ENCODE measurements at places on chromosomes 5 and 9.

DNA sequence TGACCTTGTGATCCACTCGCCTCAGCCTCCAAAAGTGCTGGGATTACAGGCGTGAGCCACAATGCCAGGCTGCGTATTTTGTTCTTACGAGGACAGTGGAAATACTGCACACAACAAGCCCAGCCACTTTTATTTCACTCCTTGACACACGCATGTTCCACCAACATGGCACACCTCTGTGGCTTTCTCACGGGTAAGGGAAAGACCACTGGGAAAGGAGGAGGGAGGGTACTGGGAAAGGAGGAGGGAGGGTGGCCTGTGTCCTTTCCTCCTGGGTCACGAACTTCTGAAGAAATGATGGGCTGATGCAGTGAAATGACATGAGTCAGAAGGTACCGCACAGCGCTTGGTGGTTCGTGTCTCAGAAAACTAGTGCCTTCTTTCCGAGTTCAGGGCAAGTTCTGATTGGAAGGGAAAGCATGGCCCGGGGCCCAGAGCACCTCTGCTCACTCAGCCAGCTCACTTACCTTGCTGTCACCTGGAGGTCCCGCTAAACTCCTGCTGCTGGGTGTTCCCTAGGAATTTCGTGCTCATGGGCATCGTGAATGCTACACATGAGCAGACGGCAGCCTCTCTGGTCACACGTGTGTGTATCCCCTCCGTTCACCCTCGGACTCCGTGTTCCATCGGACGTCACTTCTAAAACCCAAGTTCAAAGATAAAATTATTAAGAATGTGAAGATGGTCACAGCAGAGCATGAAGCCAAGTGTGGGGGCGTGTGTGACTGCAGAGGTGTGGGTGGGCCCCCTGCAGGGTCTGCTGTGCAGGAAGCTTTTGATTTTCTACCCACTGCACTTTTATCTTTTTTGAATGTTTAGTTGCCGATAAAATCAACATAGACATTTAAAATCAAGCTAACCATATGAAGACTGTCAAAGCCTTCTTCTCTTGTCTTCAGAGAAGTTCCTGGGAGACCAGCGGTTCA, 42.9 kb downstream of the LAMC3 start:
- no peak for DNase-seq

DNA sequence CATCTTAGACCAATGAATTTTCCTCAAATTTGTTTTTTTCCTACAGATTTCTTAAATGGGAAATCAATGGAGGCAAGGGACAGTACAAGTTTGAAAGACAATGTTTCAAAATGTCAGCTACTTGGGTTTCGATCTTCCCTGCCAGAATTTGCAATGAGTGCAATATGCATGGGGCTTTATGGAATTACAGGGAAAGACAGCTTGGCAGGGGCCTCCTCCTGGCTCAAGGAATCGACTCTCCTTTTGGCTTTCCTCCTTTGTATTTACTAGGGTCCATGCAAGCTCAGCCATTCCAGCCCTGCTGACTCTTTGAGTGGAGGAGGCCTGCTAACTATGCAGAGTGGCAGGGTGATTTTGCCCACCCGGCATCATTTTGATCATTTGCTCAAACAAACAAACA, 63.2 kb downstream of the MED27 start:
- DNase-seq, result no peak

DNA sequence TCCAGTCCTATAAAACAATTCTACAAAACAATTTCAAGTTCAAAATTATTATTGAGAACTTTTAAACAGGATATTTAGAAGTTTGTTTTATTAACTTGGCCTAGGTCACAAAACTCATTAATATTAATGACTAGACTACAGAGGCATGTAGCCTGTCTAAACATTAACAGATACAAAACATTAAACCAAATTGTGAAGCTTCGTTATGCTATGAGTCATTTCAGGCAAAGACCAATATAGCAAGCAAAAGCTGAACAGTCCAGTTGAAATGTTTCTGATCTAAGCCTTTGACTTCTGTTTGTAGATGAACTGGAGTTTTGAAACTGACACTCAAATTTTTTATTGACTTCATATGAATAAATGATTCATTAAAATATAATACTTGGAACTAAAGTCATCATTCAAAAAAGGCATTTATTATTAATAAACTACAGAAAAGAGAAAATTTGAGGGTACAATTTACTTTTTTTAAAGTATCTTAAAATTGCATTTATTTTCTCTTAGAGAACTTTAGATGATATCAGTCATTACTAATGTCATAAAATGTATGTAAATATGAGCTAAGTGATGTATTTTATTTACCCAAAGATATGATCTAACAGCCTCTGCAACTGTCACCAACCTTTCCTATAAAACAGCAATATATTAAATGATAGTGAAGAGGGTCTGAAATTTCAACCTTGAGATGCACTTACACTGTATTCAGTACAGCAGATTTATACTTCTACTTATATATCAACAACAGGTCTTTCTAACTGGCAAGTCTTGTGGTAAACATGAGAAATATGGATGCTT, 188.8 kb downstream of the COMMD10 start:
- DNase-seq, result peak; percentile 96

DNA sequence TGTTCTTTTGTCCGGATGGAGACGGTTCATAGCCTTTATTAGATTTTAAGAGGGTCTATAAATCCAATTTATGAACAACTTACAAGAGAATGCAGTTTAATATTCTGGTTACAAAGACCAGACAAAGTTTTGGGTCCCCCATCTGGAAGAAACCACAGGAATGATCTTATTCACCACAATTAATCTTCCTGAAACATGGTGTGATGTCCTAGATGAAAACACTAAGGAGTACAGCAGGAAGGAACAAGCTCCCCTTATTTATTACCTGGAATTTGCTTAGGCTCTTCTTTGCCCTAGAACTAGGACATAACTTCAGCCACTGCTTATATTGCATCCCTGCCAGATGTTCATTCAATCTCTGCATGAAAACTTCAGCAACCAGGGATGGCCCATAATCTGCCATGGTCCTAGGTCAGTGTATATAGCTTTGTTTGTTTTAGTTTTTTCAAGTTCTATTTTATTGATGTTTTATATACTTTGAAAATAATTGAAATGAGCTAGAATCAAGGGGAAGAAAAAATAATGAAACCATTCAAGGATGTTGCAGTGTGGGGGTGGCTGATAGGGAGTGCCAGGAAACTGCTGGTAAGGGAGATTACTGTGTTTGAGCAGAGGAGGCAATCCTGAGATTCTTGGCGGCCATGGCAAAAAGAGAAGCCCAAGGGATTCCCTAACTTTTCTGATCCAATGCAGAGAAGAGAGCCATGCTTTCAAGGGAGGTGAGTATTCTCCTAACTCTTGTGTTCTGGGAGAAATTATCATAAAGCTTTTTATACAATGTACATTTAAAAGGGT, 16.8 kb downstream of the TXNDC8 start:
- no peak for DNase-seq

- no peak for DNase-seq
Measured at GRCh38 chr9:119559056-119559455, 189.8 kb upstream of the BRINP1 start.

GRCh38 chr9:137113385-137114159, 961 bp downstream of the DPP7 start:
- no peak for DNase-seq

- DNase-seq, result no peak
Measured at GRCh38 chr5:38453921-38454320, 102.5 kb downstream of the LIFR start.

GRCh38 chr5:610744-611730, 1.1 kb upstream of the CEP72 start:
- no peak for DNase-seq

DNA sequence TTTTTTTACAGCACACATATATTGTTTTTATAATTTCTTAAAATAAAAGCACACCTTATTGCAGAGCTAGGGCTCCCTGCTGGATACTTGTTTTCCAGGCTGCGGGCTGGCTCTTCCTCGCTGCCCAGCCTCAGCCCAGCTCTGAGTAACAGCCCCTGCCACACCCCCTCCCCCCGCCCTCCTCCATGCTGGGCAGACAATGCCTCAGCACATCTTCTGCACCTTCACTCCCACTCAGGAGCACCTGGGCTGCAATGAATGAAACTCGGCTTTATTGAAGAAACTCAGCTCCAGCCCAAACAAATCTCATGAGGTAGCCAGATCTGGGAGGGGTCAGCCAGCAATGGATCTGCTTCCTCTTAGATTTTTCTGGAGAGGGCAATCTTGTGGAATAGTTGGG, 9.5 kb downstream of the IL9 start:
- no peak for DNase-seq

DNA sequence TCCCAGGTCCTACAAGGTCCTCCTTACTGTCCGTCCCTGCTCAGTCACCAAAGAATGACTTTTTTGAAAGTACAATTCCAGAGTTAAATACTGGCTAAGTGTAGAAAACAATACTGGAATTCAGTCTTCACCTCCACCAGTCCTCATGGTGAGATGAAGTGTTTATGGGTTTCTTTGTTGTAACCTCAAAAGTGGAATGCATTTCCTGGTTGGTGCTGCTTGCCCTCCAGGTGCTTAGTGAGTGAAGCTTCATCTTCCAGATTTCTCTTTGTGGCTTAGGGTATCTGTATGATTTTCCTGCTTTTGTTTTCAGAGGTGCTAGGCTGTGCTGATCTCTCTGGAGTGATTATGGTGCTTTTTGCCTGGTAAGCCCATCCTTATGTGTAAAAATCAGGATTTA, 49.4 kb upstream of the DHFR start:
- no peak for DNase-seq

DNA sequence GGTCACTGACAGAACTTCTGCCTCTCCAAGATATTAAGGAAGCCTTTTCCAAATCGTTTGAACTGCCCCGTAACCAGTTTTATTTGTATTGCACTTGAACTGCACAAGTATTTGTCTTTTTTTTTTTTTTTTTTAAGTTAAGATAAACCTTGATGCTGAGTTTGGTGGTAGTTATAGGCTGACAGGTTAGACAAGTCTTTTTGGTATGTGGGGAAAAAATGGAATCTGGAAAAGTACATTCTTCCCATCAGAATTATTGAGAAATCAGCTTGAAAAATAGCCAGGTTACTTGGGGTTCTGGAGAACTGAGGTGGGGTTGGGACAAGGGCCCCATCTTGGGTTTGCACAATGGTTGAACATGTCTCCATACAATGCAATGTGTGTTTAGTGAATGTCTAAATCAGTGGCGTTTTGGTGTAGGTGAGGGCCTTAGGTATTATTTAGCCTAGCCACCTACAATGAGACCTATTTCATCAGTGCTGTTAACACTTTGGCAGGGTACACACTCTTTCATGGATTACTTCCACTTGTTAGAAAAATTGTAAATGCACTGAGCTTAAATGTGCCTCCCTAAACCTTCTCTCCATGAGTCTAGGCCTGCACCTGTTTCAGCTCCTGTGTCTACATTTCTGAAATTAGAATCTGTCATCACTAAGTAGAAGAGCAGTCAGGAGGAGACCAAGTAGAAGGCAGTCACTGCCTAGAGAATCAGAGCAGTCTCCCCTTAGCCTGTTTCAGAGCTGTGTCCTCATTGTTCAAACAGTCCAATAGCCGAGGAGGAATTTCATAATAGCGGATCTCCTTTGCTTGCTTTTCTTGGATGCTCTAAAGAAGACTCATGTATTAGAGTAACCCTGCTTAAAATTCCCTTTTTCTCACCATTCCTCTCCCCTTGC, 140.0 kb upstream of the HMHB1 start:
- no peak for DNase-seq

GRCh38 chr9:33815781-33816180, 1.2 kb upstream of the UBE2R2 start:
- no peak for DNase-seq

GRCh38 chr9:27537756-27538155, 8.1 kb upstream of the MOB3B start:
- DNase-seq, result no peak

DNA sequence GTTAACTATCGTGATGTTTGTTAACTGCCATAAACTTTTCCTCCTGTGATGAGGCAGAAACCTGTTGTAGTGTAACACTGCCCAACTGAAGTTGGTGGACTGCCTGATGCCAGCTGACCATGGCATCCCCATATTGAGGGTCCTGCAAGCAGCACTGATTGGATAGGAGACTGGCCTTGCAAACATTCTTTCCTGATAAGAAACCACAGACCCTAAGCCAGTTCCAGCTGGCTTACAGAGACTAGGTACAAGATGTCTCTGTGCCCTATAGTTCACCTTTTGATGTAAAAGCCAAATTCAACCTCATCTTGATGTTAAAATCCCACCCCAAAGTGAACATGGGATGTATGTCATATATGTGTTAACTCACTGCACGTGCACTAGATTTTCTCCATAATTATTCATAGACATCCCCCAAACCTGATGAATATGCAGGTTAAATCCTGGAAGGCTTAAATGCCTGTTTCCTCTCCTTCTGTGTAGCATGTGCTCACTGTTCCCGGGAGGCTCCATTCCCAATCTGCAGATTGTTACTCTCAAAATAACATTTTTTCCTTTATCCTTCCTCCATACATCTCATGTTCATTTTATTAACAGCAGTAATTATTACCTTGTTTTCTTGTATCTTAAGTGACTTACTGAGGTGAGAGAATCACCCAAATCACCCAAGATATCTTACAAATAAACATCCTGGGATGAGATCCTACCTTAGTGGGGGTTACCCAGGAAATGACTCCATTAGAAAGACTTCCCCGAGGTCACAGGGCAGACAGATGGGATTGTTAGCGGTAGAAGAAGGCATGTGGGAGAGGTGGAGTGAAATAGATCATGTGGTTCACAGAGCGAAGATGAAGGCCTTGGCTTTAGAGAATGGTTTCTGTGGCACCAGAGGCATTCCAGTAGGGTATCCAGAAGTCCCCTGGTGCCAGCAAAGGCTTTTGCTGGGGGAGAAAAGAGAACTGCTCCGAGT, 566.7 kb downstream of the CCDC171 start:
- peak; percentile 90 for DNase-seq

DNA sequence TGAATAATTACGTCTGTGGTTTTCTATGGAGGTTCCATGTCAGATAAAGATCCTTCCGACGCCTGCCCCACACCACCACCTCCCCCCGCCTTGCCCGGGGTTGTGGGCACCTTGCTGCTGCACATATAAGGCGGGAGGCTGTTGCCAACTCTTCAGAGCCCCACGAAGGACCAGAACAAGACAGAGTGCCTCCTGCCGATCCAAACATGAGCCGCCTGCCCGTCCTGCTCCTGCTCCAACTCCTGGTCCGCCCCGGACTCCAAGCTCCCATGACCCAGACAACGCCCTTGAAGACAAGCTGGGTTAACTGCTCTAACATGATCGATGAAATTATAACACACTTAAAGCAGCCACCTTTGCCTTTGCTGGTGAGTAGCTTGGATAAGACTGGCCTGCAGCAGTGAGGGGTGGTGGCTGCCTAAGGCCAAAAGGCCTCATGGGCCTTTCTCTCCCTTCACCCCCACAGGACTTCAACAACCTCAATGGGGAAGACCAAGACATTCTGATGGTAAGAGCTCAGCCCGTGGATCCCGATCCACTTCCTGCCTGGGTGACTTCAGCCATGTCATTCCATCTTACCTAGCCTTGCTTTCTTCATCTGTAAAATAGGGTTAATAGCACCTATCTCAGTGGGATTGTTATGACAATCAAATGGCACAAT, at the start of gene IL3:
TSS of gene IL3 (plus strand) at position 155 of the 661 bp plus-strand sequence. CDS start at position 207, 52 bp downstream.
- DNase-seq, result no peak

DNA sequence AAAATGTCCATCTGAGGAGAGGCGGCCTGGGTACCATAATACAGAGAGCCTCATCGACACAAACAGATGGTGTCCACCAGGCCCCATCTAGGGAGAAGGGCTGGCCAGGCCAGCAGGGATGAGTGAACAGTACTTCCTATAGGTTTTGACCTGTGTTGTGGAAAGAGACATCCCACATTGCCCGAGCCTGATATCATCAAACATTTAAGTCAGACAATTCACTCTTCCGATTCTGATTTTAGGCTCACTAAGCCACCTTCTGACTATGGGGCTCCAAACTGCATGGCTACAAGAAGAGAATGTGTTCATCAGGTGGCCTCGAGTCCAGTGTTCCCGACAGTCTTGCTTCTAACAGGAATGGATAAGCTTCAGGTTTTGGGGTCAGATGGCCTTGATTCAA, 38.9 kb downstream of the SLC22A5 start:
- DNase-seq, result no peak
